Heart left ventricle (tissue), 16 donors: ENCODE measurements at places on chromosomes 4 and X.
A peak's percentile ranks its signal among the peaks of the same experiment; 100 is the strongest.

DNA sequence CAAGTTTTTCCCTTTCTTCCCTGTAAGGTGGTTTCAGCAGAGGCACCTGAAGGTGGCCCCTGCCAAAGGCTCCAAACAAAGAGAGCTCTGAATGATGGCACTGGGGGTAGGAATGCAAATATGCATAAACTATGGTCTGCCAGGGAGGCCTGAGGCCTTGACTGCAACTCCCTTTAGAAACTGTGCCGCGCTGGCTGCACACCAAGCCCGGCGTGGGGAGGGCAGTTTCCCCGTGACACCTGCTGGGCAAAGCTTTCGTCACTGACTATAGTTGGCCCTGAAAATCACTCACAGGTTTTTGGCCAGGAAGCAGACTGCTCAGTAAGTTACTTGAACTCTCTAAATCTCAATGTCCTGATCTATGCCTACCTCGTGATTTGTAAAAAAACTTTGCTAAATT is 97.8 kb upstream of the ATOH1 start:
- no peak for DNase-seq

GRCh38 chr4:7295911-7296660 is 103.7 kb downstream of the SORCS2 start:
- DNase-seq: peak; percentile 45

GRCh38 chr4:11966782-11967181 is 538.1 kb upstream of the HS3ST1 start:
- DNase-seq: no peak

DNA sequence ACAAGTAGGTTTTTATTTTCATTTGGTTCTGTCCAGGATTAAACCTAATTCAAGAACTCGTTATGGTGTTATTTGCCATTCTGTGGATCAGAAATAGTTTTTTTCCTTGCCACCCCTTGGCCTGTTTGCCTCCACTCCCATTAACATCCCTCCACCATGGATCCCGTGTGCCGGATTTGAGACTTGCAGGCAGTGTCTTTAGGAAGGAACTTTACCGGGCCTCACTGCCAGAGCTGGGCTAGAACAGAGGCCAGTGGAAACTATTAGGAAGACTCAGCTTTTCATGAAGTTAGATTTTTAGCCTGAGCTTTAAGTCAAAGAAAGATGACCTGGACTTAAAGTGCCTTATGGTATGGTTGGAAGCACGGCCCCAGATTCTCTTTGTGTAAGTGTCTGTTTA is 2.4 kb downstream of the KLHL2 start:
- no peak for DNase-seq

DNA sequence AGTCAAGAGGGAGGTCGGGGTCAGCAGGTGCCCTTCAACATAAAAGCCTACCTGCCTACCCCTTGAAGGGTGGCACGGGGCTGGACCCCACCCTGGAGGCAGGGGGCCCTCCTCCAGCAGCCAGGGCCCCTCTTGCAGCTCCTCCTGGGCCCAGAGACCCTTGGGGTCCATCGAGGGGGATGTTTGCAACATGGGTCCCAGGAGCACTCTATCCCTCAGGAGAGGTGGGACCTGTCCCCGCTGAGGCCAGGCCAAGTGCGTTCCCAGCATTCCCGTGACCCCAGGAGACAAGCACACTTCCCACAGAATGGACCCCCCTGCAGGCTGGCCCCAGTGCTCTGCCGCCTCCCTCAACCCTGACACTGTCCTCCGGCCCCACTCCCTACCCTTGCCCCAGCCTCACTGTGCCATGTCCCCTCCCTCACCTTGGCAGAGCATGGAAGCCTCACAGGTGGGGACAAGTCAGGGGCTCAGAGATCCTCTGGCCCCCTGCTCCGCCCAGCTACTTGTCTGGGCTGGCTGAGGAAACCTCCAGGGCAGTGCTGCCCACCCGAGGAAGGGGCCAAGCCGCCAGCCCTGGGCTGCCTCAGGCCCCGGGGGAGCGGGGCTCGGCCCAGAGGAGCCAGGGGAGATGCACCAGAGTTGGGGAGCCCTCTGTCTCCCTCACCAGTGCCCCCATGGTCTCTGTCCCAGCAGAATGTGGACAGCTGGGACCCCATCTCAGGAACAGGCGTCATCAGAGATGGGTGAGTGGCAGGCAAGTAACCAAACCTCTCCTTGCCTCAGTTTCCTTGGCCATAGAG is 2.2 kb downstream of the MXD4 start:
- peak; percentile 33 for DNase-seq

- no peak for DNase-seq
These were observed 6.6 kb upstream of the DDX60L start for GRCh38 chr4:168486912-168487281.

DNA sequence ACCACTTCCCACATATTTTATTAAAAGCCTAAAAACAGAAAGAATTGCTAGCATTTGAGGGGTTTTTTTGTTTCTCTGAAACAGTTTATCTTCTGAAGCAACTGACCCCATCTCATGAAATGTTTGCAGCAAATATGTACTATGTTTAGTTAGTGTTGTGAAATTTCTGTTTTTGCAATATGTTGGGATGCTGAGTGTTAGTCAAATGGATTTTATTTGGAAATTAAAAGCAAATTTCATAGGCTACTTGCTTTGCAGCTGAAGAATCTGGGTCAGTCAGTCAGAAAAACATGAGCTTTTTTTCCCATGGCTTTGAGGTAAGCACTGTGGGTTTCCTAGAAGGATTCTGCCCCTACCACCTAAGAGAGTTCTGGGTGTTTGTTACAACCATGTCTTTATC is 184.9 kb upstream of the DKK2 start:
- no peak for DNase-seq

DNA sequence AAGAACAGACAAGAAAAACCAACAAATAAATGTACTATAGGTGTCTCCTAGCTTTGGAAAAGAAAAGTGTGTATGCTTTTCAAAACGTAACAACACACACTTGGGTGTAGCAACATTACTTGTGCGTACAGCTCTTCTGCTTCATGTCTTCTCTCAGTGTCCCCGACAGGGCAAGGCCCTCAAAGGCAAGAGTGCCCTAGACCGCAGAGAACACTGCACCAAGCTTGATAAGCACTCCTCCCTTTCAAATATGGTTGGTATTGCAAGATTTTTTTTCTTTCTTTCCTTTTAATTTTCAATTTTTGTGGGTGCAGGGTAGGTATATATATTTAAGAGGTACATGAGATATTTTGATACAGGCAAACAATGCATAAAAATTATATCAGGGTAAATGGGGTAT is 106.8 kb downstream of the EIF4E start:
- no peak for DNase-seq
